Aorta (tissue), 5 donors: ENCODE measurements at places on chromosomes 2 and 18. TPM values are rescaled to one million over a fixed set of nuclear protein-coding genes. Genes with fewer than 3 reads are reported as not detected.

The NT5DC4 gene
- polyA plus RNA-seq = not detected

The DPYSL5 gene
- polyA plus RNA-seq = not detected

The SPATA3 gene
- not detected for polyA plus RNA-seq

The ZAP70 gene
- 2.8 TPM for polyA plus RNA-seq

The CYS1 gene
- polyA plus RNA-seq = 14.7 TPM

The RDH14 gene
- 10.8 TPM for polyA plus RNA-seq

The LRRTM1 gene
- not detected for polyA plus RNA-seq

The RESP18 gene
- polyA plus RNA-seq = not detected

The AKAIN1 gene
- polyA plus RNA-seq = not detected

The CNTNAP5 gene
- not detected for polyA plus RNA-seq

The IER3IP1 gene
- 10.9 TPM for polyA plus RNA-seq

The TUBA4B gene
- polyA plus RNA-seq = 0.28 TPM

The SLC23A3 gene
- polyA plus RNA-seq = 4.7 TPM

The ANKRD30BL gene
- not detected for polyA plus RNA-seq
